ENCODE measurements at places on chromosomes 5 and 9.

- DNase-seq, result no peak
Measured at GRCh38 chr5:151562019-151562707, 29.0 kb downstream of the FAT2 start.

DNA sequence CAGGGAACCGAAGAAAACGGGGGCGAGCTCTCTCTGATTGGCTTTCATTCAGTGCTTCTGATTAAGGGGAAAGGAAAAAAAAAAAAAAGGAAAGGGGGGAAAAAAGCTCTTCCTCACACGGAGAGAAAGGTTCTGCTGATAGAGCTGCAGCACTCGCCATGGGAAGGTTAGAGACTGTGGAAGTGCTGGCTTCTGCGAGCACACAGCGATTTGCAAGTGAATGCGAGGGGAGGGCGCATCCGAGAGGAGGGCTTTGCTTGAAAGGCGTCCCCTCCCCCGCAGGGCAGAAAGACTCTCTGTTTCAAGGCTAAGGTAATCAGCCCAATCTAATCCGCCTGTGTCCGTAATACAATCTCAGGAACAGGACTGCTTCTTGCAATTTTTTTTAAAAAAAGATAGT is at the start of gene CDH10:
Gene CDH10 (minus strand): TSS at position 218 of the 400 bp plus-strand sequence. CDS start 51,488 bp downstream, outside the sequence.
- DNase-seq, result peak; percentile 49

GRCh38 chr9:21968331-21969010 is 25.7 kb downstream of the CDKN2A start:
- DNase-seq, result peak; percentile 16

DNA sequence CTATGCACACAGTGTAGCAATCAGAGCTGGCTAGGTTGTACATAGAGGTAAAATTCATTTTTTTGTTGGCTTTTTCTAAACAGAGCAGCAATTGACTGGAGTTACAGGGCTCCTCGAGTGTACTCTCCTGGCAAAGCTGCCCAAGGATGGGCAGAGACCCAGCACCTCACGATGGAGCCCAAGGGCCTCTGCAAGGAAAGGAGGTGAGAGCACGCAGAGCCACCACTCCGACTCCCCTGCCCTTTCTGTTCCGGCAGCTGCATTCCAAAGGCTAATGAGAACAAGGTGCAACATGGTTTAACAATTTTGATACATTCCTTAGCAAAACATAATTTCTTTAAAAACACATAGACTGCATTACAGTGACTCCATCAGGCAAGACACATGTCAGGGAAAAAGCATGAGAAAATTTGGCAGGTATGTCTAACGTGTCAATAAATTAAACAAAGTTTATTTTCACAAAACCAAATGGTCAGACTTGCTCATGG is 47.5 kb downstream of the SAXO1 start:
- DNase-seq, result peak; percentile 61

DNA sequence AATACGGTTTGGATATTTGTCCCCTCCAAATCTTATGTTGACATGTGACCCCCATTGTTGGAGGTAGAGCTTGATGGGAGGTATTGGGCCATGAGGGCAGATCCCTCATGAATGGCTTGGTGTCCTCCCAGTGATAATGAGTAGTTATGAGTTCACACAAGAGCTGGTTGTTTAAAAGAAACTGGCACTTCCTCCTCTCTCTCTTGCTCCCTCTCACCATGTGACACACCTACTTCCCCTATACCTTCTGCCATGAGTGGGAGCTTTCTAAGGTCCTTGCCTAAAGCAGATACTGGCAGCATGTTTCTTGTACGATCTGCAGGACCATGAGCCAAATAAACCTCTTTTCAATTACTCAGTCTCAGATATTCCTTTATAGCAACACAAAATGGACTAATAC is 132.0 kb downstream of the PIK3R1 start:
- DNase-seq, result no peak

GRCh38 chr5:139108063-139108824 is 89.9 kb downstream of the SIL1 start:
- peak; percentile 47 for DNase-seq

DNA sequence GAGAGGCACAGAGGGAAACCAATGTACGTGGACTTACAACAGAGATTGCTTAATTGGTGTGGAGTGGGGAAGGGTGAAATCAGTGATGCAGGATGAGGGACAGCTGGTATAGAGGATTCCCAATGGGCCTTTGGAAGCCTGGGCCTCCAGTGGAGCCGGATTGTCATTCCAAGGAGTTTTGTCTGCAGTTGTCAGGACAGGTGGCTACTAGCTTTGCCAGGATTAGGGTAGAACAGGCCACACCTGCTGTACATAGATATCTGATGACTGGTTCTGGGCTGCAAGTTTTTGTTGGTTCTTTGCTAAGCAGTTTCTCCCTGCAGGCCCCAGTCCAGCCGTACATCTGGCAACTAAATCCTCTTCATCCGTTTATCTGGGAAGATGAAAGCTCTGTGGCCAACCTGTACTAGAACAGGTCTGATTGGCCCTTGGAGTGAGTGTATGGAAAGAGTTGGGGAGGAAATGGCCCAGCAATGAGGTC is 4.2 kb downstream of the SKP2 start:
- DNase-seq, result peak; percentile 72

DNA sequence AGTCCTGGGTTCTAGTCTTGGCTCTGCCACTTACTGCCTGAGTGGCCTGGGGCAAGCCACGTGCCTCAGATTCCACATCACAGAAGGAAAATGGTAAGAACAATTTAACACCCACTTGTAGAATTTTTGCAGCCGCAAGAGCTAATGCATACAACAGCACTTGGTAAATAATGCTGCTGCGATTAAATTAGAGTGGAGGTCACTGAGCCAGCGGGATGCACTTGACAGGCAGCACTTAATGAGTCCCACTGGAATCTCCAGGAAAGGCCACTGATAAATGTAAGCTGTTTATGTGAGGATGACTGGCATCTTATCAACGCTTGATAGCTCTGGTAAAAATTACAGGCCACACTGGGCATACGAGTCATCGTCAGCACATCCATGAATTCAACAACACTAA is 59.4 kb upstream of the UBTD2 start:
- no peak for DNase-seq

- DNase-seq, result peak; percentile 13
Measured at GRCh38 chr5:102223542-102224477, 72.3 kb downstream of the SLCO4C1 start.

GRCh38 chr9:7756088-7756487 is 43.5 kb downstream of the DMAC1 start:
- peak; percentile 3 for DNase-seq

DNA sequence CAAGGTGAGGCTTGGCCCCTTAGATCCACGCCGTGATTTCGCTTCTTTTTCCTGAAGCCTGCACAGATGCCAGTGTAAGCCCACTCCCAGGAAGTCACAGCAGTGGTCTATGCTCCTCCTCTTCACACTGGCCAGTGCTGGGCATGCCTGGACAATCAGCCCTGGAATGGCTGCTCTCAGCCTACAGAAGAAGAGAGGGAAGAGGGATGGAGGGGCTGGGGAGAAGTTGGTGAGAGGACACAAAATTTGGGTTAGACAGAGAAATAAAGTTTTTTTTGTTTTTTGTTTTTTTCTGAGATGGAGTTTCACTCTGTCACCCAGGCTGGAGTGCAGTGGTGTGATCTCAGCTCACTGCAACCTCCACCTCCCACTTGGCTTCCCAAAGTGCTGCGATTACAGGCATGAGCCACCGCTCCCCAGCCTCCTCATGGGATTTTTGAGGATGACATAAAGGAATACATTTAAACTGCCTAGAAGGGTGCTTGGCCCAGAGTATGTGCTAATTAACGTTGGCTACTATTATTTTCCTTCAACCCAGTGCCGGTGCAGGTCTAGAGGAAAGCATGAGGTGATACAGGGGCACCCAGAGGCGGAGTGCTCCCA is 830 bp downstream of the S100Z start:
- no peak for DNase-seq

- DNase-seq, result no peak
Measured at GRCh38 chr9:24721621-24722020, 175.9 kb upstream of the IZUMO3 start.

DNA sequence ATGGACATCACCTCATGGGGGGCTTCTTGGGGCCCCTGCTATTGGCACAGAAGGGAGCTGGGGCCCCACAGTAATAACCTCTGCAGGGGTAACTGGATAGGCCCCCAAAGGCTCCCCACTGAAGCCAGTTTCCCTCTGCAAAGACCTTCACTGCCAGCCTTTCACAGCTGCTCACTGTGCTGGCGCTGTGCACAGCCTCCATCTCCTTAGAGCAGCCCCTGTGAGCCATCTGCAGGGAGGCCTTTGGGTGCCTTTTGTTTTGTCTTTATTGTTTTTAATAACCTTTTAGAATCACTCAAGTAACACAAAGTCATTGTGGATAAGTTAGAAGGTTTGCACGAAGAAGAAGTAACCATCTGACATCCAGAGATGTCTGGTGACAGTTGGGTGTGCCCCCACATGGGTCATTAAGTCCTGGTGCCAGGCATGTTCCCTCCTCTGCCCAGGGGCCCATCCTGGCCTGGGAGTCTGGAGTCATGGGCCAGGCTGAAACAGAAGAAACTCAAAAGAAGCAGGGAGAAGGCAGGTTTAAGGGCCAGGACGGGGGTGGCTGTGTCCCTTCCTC is 42.7 kb downstream of the NCS1 start:
- DNase-seq, result no peak

GRCh38 chr9:88399966-88400365 is 11.7 kb downstream of the SPIN1 start:
- peak; percentile 94 for DNase-seq

DNA sequence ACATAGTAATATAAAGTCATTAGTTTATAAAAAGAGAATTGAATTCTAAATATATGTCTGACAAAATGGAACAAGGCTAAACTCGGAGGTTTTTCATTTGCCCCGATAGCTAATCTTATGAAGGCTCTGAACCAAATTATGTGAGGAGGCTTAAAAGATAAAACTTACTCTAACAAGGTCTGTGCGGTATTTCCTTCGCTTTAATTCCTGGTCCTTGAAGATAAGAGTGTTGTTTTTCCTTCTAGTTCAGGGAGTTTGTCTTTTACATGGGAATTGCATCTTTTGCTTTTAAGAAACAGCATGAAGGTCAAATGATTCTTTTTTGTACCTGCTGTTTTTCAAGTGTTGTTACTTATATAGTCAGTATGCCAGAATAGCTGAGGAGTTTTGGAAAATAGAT is 68.2 kb downstream of the UBE2QL1 start:
- DNase-seq, result no peak

- no peak for DNase-seq
Measured at GRCh38 chr5:153863951-153864350, 174.8 kb downstream of the FAM114A2 start.

GRCh38 chr5:142032747-142033631 is 20.2 kb upstream of the GNPDA1 start:
- no peak for DNase-seq

DNA sequence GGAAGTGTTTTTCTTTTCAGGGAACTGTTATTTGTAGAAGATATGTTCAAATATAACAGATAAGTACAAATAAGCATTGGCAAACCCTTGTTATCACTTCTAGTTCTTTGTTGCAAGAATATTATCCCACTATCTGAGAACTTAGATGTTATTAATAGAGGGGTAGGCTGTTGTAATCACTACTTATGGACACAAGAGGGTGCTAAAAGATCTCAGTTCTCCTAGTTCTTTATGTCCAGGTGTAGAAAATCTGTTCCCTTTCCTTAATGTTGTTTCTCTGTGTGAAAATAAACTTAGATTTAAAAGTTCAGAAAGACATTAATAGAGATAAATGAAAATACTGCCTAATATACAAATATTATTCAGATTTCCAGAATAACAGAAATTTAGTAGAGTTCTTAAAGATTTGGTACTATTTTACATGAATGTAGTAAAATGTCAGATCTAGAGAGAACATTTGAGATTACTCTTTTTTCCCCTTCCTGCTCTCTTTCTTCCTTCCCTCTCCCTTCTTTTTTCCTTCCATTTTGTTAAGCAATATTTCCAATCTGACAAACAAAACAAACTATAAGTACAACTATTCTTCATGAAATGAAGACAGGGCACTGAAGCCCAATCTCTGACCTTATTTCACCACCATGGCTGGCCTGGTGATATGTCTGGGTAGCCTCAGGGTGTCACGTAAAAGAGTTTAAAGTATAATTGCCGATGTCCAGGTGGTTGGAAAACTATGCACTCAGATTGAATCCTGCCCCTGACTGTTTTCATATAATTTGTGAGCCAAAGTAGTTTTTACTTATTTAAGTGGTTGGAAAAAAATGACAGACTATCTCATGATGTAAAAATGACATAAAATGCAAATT is 43.6 kb upstream of the C5orf46 start:
- peak; percentile 18 for DNase-seq

GRCh38 chr9:37667706-37668105 is 17.0 kb downstream of the FRMPD1 start:
- no peak for DNase-seq

DNA sequence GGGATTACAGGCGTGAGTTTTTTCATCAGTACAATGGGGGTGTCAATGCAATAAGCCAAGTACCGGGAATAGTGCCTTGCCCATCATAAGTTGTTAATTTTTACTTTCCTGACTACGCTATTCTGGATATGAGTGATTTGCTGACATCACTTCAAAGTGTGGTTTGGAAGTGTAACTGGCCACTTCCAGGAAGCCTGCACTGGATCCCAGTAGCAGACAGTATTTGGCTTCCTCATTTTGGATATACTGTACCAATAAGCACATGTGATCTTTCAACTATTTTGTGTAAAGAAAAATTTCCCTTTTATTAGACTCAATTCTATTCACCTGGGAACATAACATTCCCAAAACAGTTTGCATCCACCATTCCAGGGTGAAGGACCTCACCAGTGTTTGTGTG is 417.7 kb upstream of the KLF4 start:
- no peak for DNase-seq

- no peak for DNase-seq
Measured at GRCh38 chr9:31027678-31028077, 1356.8 kb upstream of the ACO1 start.

- no peak for DNase-seq
Measured at GRCh38 chr5:138677782-138678181, 75.4 kb upstream of the CTNNA1 start.

DNA sequence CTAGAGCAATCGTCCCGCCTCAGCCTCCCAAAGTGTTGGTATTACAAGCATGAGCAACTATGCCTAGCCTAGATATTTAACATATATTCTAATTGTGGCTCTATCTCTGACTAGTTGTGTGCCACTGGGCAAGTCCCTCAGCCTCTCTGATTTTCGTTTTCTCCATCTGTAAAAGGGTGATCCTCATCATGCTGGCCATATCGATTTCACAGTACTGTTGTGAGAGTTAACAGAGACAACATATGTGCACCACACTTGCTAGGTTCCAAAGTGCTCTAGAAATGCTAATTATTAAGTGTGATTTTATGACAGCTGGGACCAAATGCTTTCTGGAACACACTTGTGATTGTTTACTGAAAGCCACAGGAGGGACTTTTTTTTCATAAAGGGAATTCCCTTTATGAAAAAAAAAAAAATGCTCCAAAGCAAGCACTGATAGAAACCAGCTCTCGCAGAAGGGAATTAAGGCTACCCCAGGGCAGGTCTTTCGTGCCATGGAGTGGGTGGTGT is 78.5 kb upstream of the EPB41L4B start:
- DNase-seq, result no peak

GRCh38 chr9:19154135-19154612 is 26.9 kb upstream of the PLIN2 start:
- peak; percentile 74 for DNase-seq

All from fibroblast of skin of right biceps (primary cell).